ENCODE measurements at places on chromosomes 16 and 17.

DNA sequence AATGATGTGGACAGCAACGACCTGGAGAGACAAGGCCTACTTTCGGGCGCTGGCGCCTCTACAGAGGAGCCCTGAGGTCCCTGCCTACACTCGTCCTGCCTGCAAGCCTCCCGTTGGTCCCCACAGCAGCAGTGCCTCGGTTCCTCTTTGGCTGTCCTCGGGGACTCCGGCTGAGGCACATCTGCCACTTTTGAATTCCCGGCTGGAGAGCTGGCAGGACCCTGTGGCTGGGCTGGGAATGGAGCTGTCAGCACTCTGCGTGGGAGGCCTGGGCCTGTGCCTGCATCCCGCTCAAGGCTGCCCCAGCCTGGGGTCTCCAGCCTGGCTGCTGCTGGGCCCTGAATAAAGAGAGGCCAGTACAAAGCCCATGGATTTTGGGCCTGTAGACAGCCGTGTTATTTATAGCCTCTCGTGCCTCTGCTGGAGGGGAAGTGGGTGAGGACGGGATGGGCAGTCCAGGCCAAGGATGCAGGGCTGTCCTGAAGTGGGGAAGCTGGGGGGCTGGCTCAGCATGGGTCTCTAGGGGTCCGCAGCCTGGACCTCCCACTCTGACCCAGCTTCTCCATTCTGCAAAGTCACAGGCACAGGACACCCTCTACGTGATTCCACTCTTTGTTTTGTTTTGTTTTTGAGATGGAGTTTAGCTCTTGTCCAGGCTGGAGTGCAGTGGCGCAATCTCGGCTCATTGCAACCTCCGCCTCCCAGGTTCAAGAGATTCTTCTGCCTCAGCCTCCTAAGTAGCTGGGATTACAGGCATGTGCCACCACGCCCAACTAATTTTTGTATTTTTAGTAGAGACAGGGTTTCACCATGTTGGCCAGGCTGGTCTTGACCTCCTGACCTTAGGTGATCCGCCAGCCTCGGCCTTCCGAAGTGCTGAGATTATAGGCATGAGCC lies 10.6 kb upstream of the SPNS2 start:
- no peak for DNase-seq

DNA sequence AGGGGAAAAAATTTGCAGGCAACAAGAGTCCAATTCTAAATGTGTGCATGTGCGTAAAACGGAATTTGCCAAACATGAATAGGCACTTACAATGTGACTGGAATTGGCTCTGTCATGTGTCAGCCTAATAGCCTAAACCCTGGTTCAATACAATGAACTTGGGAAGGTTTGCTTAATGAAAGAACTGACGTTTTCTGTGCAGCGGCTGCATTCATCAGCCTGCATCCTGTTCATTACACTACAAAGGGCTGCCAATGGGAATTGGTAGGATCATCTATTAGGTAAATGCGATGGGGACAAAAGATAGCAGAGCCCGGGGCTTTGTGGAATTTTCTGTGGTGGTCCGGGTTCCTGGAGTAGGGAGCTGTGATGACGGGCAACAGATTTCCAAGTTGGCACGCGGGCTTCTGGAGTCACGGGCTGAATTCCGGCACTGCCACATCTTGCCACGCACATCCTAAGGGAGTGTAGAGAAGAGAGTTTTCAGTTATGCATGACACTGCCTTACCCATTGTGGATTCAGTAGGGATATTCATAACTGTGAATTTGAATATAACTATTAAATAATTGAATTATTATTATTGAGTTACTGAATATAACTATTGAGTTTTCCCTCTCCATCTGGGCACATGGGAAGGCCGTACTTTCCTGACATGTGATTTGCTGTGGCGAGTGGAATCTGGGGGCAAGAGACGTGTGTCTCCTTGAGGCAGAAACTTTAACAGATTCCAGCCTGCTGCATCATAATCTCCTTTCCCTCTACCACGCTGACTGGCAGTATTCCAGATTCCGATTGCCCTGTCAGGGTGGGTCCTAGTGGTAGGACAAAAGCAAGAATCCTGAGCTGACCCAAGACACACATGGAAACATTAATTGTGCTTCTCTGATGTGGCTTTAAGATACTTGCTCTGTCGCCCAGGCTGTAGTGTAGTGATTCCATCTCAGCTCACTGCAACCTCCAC lies 565.6 kb downstream of the WWOX start:
- DNase-seq = no peak

GRCh38 chr16:19833176-19833575 lies 51.5 kb downstream of the GPRC5B start:
- no peak for DNase-seq

DNA sequence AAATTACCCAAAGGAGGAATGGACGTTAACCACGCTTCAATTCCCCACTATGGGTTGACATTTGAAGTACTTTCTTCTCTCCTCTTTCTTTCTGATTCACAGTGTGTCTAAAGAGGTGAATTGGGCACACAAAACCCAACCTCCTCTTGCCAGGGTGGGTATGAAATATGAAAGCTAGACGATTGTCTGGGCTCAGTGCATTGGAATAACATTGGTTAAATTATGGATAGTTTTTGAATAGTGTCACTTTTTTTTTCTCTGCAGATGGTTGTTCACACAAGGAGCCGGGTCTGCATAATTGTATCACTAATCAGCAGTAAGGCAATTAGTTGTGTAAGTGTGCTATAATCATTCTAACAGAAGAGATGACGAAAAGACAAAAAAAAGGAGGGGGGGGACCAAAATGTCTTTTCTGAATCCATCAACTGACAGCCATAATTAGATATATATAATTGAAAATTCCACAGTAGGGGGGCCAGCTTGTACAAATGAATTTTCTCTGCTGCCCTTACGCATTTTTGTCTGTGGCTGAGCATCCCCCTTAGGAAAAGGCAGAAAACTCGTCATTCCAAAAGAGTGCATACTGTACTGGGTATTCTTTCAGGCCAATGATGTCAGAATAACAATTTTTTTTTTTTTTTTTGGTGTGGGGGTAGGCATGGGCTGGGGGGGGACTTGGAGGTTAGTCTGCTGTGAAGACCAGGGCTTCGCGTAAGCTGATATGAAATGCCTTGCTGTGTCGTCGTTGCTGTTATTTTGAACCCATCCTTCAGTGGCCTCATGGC lies 307.5 kb upstream of the SALL1 start:
- DNase-seq = no peak

DNA sequence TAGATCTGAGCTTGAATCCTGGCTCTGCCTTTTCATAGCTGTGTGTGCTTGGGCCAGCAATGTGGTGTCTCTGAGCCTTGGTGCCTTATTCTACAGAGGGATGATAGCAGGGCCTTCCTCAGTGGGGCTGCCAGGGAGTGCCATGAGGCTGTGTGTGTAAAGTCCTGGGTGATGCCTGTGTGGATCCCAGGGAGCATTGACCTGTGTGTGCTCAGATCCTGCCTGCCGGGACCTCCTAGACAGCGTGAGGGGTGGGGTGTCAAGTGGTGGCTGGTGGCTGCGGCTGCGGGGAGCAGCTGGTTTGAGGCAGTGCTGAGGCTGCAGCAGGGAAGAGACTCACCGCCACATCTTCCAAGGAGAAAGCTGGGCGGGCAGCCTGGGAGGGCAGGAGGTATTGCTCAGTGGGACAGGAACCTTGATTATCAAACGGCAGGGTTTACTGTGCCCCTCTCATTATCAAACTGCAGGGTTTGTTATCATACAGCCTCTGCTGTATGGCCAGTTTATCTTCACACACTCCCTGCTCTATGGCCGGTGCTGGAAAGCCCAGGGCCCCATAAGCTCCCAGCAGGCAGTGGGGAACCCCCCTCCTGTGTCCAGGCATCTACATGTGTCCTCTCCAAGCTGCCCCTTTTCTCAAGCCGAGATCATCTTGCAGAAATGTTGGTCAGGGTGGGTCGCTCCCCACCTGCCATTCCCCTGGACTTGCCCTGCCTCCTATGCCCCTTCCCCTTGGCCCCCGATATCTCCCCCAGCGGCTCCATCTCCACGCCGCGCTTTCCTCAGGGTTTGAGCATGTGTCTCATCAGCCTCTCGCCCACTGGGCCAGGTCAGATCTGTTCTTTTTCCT lies 3.1 kb upstream of the ADCY7 start:
- no peak for DNase-seq

DNA sequence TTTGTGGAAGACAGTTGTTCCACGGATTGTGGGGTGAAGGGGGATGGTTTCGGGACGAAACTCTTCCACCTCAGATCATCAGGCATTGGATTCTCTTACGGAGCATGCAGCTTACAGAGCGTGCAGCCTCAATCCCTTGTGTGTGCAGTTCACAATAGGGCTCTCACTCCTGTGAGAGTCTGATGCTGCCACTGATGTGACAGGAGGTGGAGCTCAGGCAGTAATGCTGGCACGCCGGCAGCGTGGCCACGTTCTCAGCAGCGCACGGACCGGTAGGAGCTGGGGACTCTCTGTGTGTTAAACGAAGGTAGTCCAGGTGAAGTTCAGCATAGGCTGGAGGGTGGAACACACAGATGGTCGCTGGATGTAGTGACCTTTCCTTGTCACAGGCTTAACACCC lies 37.8 kb downstream of the SEC14L1 start:
- no peak for DNase-seq

DNA sequence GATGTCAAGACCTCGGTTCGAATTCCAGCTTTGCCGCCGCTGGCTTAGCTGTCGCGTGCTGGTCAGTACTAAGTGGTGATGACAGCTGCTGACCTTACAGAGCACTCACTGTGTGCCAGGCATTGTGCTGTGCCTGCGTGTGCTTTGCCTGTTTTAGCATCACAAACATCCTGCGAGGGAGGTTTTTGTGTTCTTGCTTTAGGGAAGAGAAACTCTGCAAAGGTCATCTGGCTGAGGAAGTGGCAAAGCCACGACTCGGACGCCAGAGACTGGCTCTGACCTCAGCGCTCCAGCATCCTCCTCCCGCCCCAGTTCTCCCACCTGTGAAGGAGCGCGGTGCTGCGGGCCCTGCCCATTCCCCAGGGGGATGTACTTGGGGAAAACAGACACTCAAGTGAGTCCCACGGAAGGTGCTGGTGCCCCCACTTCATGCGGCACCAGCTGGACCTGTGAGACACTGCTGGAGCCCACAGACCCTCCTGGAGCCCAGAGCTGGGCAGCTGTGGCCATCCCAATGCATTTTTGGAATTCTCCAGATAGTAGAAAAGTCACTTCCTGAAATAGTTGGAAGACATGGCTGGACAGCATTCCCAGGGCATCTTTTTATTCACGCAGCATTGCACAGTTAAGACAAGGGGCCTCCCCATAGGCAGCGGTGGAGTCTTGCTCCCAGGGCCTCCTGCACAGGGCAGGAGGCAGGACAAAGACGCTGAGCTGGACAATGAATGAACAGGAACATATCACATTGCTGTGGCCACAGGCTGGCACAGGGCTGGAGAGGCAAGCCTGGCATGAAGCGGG lies 20.0 kb upstream of the HERPUD1 start:
- DNase-seq = no peak

DNA sequence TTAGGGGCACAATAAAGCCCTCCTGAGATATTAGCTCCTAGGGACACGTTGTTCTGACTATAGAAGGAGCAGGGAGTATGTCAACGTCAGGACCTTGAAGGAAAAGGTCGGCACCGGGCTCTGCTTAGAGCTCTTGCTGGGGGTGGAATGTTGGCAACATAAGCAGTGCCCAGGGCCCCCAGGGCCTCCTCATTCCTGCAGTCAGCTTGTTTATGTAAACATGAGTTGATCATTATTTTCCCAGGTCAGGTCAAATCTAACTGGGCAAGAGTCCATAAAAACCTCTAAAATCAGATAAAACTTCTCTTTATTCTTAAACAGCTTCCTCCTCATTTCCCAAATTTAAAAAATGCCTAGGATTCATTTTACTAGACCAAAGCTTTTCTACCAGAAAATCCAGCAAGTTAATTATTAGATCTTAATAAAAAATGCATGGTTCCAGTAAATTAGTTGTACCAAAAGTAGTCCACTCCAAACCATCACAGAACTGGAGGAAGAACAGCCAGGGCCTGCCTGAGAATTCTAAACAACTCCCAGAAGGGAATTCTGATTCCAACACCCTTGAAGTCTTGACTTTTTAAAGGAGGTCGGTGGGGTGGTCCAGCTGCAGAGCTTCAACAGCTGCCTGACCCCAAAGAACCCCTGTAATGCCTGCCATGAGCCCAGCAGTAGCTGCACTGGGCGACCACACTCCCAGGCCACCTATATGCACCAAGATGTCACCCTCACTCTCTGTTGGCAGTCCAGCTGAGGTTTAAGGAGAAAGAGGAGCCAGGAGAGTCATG lies 54.3 kb downstream of the AMFR start:
- no peak for DNase-seq

GRCh38 chr16:2846511-2847310 lies 11.3 kb downstream of the PRSS22 start:
- no peak for DNase-seq

DNA sequence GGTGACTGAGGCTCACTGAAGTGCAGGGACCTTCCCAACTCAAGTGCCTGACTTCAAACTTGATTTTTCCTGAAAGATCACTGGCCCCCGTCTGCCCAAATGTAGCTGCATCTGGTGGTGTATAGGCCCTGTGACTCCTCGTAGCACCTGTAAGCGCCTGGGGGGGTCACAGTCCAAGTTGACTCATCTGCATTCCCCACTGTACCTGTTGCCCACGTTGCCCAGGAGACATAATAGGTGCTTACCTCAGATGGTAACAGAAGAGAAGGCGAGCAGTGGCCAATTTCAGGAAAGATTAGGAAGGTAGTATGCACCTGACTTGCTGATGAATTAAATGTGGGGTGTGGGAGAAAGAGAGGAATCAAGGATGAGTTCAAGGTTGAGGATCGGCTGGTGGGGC lies 44.1 kb upstream of the EMP2 start:
- no peak for DNase-seq

DNA sequence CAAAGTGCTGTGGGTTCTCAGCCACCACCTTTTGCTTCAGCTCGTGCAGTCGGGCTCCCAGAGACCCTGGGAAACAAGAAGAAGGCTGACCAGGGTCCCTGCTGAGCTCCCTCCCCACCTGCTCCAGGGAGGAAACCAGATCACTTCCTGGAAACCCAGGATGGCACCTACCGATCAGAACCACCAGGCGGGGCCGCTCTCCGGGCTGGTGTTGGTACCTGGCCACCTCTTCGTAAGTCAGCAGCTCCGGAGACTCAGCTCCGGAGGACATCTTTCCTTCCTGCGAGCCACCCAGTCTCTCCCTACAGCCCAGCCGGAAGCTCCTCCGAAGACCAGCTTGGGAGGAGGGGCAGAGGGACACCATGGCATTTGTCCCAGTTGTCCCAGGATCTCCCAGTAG lies 18.9 kb downstream of the MPP3 start:
- no peak for DNase-seq

- no peak for DNase-seq
Observed at GRCh38 chr16:57091200-57091974, 996 bp upstream of the CPNE2 start.
